ENCODE measurements at places on chromosomes 13 and 19. TPM values are rescaled to one million over a fixed set of nuclear protein-coding genes. Genes with fewer than 3 reads are reported as not detected.

IER2 gene
- total RNA-seq, result 148 TPM

PRX gene
- total RNA-seq, result 5.0 TPM

GAS6 gene
- 14.8 TPM for total RNA-seq

ZNF283 gene
- total RNA-seq, result 9.8 TPM

ZNF132 gene
- 1.2 TPM for total RNA-seq

All from osteocyte (in vitro differentiated cells).